Activated CD4-positive, CD25-positive, alpha-beta regulatory T cell (primary cell): ENCODE measurements at places on chromosomes 5 and 9.

DNA sequence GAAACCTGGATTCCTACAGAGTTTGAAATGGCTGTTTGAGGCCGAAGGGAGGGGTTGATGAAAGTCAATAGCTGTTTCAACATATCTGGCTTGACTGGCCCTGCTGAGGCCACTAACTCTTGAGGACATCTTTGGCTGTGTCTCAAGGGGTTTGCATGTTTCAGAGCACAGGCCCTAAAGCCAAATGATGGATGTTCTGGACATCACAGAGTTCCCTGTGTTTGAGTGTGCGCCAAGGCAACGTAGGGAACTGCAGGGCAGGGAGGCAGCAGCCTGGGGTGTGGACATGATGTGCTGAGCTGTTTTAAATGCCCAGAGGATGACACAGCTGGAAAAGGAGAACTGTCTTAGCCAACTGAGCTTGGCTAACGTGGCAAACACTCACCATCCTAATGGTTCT lies 89.6 kb downstream of the RAPGEF1 start:
- DNase-seq, result no peak

DNA sequence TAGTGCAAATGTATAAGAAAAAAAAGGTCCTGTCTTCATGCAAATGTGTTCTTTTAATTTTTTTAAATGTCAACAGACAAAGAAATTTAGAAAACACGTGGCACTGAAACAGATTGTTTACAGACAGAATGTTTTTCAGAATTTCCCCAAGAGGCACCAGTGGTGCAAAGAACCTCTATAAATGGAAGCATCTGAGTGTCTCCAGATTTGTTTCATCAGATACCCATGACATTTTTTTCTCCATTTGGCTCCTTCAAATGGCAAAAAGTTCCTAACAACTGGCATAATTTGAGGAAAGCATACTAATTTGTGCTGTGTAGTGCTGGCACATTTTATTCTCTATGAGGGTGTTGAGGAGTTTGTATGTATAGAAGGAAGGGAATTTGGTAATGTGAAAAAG lies 15.0 kb downstream of the CCDC192 start:
- no peak for DNase-seq

GRCh38 chr9:110156902-110157301 lies 51.1 kb downstream of the C9orf152 start:
- no peak for DNase-seq

GRCh38 chr9:100277166-100277979 lies 75.4 kb downstream of the TEX10 start:
- no peak for DNase-seq

DNA sequence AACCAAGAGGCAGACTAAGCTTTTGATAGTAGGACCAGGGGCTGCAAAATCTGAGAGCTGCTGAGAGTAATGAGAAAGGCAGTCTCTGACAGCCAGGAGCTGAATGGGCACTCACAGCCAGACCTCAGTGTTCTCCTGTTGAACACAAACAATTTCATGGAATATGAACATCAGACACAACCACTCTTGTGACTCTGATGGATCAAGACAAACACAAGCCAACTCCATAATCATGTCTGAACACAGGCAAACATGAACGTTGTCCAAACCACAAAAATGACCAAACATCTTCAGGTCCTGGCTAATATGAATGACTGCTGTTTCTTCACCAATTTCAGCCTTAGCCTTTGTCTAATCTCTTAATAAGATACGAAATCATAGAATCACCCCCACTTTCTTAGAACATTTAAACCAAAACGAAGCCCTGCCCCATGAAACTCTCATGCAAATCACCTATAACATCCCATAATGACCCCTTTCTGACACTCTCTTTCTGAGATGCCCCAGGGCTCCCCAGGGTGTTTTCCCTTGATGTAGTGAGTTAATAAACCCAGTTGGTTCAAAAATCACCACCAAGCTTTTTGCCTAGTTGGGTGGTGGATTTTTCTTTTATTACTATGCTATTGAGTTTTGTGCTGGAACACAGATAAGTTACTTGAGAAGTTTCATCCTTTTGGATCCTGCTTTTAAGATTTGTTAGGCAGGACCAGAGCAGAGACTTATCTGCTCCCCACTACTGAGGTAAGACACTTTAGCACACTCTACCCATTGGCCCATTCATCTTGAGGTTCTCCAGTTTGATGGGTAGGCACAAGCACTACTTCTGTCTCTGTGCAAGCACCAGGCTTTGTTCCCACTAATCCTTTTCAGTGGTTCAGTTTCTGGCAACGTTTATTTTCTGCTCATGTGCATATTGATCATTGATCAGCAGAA lies 5.9 kb upstream of the ERAP2 start:
- DNase-seq, result peak; percentile 7

- no peak for DNase-seq
These were observed 234.7 kb downstream of the NR2F1-AS1 start for GRCh38 chr5:93346301-93346700.

- no peak for DNase-seq
These were observed 53.6 kb upstream of the APC start for GRCh38 chr5:112684121-112684520.

GRCh38 chr5:143922718-143923117 lies 110.8 kb downstream of the HMHB1 start:
- DNase-seq, result no peak

DNA sequence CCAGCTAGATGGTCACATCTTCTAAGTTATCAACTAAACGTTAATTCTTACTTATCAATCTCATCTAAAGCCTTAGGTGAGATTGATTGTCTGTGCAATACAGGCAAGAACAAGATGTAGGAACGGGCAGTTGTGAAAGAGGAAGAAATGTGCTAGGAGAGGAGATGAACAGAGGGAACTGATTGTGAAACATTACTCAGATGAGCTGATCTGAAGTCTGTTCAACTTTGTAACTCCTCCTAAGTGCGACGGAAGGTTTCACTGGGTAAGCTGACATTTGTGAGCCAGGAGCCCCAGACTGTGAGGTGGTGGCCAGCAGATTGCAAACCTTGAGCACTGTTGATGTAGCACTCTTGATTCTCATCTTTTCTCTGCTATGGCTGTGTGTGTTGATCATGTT lies 204.1 kb downstream of the CD180 start:
- no peak for DNase-seq

GRCh38 chr5:52491071-52491787 lies 296.5 kb upstream of the ITGA1 start:
- no peak for DNase-seq

- DNase-seq, result no peak
These were observed 4.4 kb upstream of the SSBP2 start for GRCh38 chr5:81755320-81755719.

DNA sequence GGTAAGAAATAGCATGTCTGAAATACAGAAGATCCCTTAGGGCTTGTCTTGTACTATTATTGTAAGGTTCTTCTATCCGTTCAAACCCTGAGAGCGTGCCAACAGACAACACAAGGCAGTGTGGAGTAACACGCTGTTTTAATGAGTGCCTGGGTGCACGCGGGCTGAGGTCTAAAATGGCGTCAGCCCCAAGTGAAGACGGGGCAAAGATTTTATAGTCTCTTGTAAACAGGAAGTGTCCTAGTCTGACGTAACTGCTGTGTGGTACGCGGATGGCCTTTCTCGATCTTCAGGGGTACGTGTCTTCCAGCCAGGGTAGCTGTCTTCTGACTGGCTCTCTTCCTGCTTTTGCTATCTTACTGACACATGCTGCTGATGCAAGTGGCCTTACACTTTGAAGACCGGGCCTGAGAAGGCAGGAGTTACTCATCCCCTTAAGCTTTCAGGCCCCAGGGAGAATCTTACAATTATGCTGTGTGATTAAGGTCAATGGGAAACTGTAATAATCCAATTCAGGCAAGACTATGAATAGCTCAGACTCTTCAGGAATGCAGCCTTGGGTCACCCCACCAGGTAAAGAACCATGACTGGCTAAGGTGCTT lies 1812.0 kb upstream of the CDH9 start:
- DNase-seq, result no peak

DNA sequence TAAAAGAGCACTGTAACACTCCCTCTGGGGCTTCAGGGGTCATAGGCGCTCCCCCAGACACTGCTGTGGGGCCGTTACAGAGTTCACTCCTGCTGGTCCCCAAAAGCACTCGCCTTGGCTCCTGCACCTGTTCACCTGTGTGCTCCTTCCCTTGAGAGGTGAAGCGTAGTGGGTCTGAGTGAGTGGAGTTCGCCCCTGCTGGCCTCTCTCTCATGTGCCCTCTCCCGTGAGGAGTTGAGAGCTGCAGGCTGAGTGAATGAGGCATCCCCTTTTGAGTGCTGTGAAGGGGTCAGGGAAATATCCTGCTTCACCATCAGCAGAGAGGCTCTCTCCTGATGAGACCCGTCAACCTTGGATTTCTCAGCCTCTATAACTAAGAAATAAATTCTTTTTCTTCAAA lies 134.6 kb upstream of the TUT7 start:
- DNase-seq, result no peak

- DNase-seq, result no peak
These were observed 577.4 kb downstream of the ACTL7B start for GRCh38 chr9:108278341-108278740.

GRCh38 chr5:116446356-116447005 lies 128.1 kb downstream of the SEMA6A start:
- DNase-seq, result no peak

DNA sequence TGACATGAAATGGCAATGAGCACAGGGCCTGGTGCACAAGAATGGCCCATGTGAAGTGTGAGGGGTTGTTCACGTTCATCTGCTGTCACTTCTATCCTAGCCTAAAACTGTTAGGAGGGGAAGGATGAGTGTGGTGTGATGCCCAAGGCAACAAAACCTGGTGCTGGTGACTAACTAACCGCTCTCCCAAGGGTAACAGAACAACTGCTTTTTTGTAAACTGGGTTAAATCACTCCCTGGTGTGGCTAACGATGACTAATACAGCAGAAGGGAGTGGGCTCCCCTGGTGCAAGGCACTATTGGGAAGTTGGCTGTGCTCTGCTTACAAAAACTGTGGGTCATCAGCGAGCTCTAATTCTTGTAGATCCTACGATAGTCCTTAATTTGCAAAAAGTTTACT lies 103.2 kb upstream of the VCAN start:
- no peak for DNase-seq

DNA sequence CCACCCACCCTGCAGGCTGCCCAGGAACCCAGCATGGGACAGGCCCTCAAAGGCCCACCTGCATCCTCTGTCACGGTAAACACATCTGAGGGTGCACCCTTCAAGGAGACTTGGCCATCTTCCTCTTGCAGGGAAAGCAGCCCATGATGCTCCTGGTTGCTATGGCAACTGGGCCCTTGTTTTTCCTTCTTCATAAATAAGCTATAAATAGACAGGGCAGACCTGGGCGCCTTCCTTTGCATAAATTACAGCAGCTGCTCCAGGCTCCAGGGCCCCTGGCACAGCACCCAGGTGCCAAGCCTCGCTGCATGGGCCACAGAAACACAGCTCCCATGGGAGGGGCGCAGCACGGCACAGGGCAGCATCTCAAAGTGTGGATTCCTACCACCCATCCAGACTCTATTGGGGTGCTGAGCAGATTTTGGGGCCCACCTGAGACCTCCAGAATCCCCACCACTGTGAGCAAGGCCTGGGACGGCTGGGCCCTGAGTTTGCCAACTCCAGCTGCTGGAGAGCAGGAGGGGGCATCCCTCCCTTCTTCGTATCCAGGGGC lies 5.8 kb upstream of the PSMB7 start:
- DNase-seq, result no peak
